Placental epithelial cell (primary cell): ENCODE measurements at places on chromosomes 2 and 18. TPM values are rescaled to one million over a fixed set of nuclear protein-coding genes. Genes with fewer than 3 reads are reported as not detected.

Gene CCDC102B
- total RNA-seq: not detected in 2 replicates

Gene SLC23A3
- 0.54 and 2.0 TPM in 2 replicates for total RNA-seq

Gene CCDC141
- total RNA-seq: not detected in 2 replicates

Gene TFCP2L1
- under 0.01 and 0.11 TPM in 2 replicates for total RNA-seq

Gene HNRNPLL
- total RNA-seq: 36.9 and 37.8 TPM in 2 replicates

Gene EPAS1
- 398 and 489 TPM in 2 replicates for total RNA-seq

Gene CGREF1
- total RNA-seq: under 0.01 and 0.33 TPM in 2 replicates

Gene PKDCC
- total RNA-seq: 1.1 and 1.6 TPM in 2 replicates

Gene DCC
- total RNA-seq: under 0.01 and 0.11 TPM in 2 replicates

Gene IKZF2
- total RNA-seq: 35.7 and 41.8 TPM in 2 replicates

Gene ANKRD62
- not detected in 2 replicates for total RNA-seq

Gene REG1B
- not detected in 2 replicates for total RNA-seq
